ENCODE measurements at places on chromosomes 3 and 15.

DNA sequence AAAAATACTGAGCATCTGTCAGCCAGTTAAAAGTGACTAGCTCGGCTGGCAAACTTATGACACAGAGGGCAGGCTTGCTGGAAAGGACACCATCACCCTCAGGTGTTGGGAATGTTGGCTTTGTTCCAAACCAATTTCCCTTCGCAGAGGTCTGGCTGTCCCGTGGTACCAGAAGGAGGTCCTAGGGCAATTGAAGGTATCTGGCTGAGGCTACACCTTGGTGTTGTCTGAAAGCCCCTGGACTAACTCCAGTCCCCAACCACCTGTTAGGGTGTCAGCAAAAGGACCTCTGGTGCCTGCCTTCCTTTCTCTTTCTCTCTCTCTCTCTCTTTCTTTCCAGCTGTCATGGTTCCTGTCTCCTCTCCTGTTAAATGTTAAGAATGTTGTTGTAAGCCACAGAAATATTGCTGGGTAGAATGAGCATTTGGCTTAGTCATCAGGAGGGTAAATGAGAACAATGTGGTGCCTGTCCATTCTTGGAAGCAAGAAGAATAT lies 12.5 kb downstream of the PRR20G start:
- no peak for DNase-seq

DNA sequence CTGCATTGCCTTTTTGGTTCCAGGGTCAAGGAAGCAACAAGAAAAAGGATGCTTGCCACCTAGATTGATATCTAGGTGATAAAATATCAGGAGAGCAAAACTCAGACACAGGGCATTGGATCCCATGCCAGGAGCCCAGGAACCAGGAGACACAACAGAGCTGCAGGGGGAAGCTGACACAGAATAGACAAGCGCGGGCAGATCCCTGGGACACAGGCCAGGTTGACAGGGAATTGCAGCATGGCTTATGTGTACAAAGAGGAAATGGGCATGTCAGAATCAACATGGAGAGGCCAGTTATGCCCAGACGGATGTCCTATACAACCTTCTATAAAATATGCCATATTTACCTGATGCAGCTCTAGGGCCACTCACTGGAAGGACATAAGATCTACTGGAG lies 84.2 kb downstream of the SEMA6D start:
- no peak for DNase-seq

- no peak for DNase-seq
These were observed 166.2 kb upstream of the ROBO2 start for GRCh38 chr3:76873532-76874242.

DNA sequence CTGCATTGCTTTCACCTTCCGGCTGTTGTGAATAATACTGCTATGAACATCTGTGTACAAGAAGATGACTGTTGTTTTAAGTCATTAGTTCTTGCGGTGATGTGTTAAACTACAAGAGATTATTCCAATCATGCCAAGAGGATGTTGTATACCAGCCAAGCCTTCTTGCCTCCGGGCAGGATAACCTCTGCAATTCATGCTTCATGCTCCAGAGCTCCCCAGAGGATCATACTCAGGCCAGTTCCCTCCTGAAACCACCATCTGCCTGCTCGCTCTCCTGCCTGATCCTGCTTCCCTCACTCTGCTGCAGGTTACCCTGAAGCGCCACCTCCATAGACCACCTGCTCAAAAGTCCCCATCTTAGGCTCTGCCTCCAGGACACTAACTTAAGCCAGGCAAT lies 187.1 kb upstream of the PROK2 start:
- no peak for DNase-seq

- no peak for DNase-seq
These were observed 200.2 kb upstream of the LINGO1 start for GRCh38 chr15:77832874-77833273.

DNA sequence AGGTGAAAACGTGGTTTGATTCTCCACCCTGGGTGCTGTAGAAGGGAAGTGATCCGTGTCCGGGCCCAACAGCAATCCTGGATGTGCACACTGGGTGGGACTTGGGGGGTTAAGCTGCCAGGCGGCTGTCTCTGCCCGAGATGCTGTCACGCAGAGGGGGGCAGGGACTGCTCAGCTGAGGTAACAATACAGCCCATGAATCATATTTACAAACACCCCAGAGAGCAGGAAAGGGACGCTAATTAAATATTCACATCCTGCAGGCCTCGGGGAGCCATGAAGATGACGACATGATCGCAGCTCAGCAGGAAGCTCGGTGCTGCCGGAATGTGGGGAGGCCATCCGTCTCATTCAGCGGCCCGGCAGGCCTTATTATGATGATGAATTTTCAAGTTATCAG lies 17.9 kb upstream of the CRABP1 start:
- DNase-seq, result no peak
